Right atrium auricular region (tissue), 2 donors: ENCODE measurements at places on chromosomes 11 and 22. TPM values are rescaled to one million over a fixed set of nuclear protein-coding genes. Genes with fewer than 3 reads are reported as not detected.

DNA sequence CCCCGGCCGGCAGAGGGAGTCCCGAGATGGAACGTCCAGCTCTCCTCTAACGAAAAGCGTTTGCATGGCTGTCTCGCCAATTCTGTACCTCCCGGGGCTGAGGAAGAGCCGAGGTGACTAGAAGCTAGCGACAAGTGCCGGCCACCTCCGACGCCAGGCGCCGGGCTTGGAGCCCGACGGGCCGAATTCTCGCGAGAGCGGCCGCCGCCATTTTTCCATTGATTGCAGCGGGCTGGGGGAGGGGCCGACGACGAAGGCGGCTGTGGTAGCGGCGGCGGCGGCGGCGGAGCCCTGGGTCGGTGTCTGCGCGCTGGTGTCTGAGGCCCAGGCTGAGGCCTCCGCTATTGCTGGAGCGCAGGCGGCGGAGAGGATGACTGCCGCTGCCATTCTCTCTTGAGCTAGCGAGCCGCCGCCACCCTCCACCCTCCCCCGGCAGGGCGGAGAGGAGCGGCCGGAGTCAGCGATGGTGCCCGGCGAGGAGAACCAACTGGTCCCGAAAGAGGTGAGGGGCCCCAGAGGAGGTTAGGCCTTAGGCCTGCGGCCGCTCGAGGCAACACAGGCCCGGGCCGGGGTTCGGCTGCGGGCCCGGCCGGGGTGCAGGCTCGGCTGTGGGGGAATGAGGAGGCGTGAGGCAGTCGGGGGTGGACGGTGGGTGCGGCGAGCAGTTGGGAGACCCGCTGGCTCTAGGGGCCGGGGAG lies at the start of gene USP47:
TSS of gene USP47 (plus strand) at position 250 of the 698 bp plus-strand sequence. CDS start at position 464, 214 bp downstream.
- H3K27ac ChIP-seq, result peak within 1 kb of the TSS; percentile 99
- no peaks in the 10 kb centered on the region for H3K36me3 ChIP-seq
- H3K4me3 ChIP-seq, result peak within 1 kb of the TSS; percentile 73

- DNase-seq, result peak; percentile 92
- no peaks in the 10 kb centered on the region for H3K36me3 ChIP-seq
- peaks cover 17% of the 10 kb centered on the region for H3K4me1 ChIP-seq
- H3K27ac ChIP-seq, result peak overlapping the region; percentile 80
- H3K27me3 ChIP-seq, result no peaks in the 10 kb centered on the region
- no peak overlapping the region for H3K4me3 ChIP-seq
Measured at GRCh38 chr22:27105142-27106025, 448.0 kb downstream of the MIAT start.

- H3K4me3 ChIP-seq, result no peak overlapping the region
- H3K27ac ChIP-seq, result no peak overlapping the region
- no peaks in the 10 kb centered on the region for H3K36me3 ChIP-seq
Measured at GRCh38 chr22:44760476-44760875, 8.1 kb downstream of the ARHGAP8 start.

DNA sequence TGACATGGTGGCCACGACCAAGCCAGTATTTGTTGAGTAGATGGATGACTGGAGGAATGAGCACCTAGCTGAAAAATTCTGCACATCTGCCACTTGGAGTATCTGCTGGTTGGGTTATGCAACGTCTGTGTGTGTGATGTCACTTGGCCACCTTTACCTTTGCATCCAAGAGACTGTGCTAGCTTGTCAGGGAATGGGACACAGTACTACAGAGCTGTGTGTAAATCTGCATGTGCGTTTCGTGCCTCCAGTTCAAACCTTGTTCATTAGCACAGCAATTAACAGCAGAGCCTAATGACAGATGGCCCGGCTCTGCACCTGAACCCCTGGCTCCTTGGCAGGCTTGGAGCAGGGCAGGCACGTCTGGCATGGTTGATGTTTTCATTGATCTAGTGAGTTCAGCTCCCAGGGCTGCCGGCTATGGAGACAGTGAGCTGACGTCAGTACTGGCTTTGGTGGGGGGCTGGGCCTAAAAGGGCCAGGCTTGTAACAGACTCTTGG lies 188.4 kb upstream of the NAV2 start:
- peaks cover 9% of the 10 kb centered on the region for H3K4me1 ChIP-seq
- H3K27ac ChIP-seq, result no peak overlapping the region
- no peak for DNase-seq
- no peaks in the 10 kb centered on the region for H3K36me3 ChIP-seq

DNA sequence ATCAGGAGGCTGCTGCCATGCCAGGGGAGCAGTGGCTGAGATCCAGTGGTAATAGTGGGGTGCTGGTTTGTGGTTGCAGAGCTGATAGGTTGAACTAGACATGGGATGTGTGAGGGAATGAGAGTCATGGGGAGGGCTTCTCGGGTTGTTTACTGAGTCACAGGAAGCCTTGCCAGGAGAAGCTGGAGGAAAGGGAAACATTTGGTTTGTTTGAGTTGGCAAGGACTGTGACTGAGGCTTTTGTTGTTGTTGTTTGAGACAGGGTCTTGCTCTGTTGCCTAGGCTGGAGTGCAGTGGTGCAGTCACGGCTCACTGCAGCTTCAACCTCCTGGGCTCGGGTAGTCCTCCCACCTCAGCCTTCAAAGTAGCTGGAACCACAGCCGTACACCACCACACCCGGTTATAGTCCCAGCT lies 49.3 kb downstream of the CABIN1 start:
- H3K36me3 ChIP-seq, result peaks cover 82% of the 10 kb centered on the region
- H3K4me3 ChIP-seq, result no peak overlapping the region
- DNase-seq, result peak; percentile 69

DNA sequence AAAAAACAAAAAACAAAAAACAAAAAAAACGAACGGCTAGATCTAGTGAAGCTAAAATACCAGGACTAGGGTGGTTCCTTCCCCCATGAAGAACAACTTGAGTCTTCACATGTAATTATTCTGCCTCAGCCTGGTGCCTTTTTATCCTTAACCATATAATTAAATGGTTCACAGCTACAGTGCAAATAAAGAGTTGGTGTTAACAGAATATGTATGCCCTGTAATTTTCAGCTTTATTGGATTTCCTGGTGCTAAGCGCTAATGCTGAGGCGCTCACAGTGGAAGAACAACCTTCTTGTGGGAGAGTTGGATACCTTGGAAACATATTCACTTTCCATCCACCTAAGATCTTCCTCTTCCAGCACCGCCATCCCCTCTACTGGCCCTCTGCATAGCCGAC lies 158.5 kb upstream of the SORL1-AS1 start:
- no peaks in the 10 kb centered on the region for H3K4me1 ChIP-seq
- DNase-seq, result no peak
- no peak overlapping the region for H3K4me3 ChIP-seq
- no peak overlapping the region for H3K27ac ChIP-seq
- H3K27me3 ChIP-seq, result no peaks in the 10 kb centered on the region
- no peaks in the 10 kb centered on the region for H3K36me3 ChIP-seq

DNA sequence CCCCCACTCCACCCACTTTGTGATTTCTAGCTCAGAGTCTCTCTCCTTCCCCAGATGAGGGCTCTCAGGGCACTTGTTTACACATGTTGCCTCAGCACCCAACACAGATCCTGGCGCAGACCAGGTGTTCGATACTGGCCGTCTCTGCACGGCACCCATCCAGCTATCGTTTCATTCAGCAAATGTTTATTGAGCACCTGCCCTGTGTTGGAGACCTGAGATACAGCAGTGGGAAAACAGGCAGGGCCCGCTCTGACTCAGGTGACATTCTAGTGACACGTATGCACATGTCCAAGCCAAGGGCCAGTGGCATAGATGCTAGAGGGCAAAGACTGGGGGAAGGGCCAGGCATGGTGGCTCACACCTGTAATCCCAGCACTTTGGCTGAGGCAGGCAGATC lies 71.9 kb downstream of the NFAM1 start:
- no peaks in the 10 kb centered on the region for H3K27me3 ChIP-seq
- H3K36me3 ChIP-seq, result no peaks in the 10 kb centered on the region
- DNase-seq, result no peak
- no peak overlapping the region for H3K4me3 ChIP-seq

- no peaks in the 10 kb centered on the region for H3K36me3 ChIP-seq
- no peak for DNase-seq
- H3K4me3 ChIP-seq, result no peak overlapping the region
- H3K27ac ChIP-seq, result peak overlapping the region; percentile 67
- H3K4me1 ChIP-seq, result peaks cover 25% of the 10 kb centered on the region
Measured at GRCh38 chr22:35995348-35995747, 33.3 kb downstream of the RBFOX2 start.

DNA sequence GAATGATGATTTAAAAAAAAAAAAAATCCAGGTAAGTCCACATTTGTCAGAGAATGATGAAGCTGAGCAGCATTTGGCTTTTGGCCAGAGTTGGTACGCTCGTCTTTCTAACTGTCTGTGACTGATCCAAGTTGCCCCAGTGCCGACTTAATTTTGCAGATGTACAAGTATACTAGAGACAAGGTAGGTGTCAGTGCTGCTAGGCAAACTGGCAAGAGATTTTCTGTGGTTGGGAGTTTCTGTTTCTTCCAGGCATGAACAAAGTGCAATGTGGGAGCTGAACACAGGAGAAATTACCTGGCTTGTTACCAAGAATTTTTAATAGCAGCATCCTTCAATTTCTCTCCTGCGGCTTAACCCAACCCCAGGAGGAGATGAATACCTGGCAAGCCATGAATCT lies 307.7 kb downstream of the BUD13 start:
- no peak overlapping the region for H3K27ac ChIP-seq
- no peak for DNase-seq
- no peaks in the 10 kb centered on the region for H3K4me1 ChIP-seq
- no peaks in the 10 kb centered on the region for H3K36me3 ChIP-seq
- no peak overlapping the region for H3K4me3 ChIP-seq
- H3K27me3 ChIP-seq, result no peaks in the 10 kb centered on the region

DNA sequence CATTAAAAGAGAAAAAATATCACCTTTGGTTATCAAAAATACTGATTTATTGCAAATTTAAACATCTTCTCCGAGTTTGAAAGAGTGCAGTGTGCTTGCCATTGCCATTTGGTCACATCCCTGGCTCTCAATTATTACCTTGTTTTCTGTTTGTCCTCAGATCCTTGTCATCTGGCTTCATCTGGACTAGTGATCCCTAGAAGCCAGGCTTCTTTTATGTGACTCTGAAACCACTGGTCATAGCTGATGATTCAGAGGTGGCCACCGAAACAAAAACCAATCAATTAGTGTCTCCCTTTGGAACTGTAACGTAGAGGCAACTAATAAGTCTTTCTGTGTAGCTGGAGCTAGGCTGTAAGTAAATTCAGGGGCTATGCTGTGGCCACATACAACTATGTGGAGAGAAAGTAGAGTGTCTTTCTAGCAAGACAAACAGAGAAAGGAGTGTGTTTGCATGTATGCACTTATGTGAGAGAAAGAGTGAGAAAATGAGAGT lies 237.9 kb downstream of the LUZP2 start:
- no peak overlapping the region for H3K27ac ChIP-seq
- no peaks in the 10 kb centered on the region for H3K36me3 ChIP-seq
- DNase-seq, result no peak
- no peaks in the 10 kb centered on the region for H3K4me1 ChIP-seq

- peaks cover 8% of the 10 kb centered on the region for H3K36me3 ChIP-seq
- H3K4me1 ChIP-seq, result peaks cover 41% of the 10 kb centered on the region
- no peaks in the 10 kb centered on the region for H3K27me3 ChIP-seq
Measured at GRCh38 chr22:20983081-20983771, 1.1 kb downstream of the LZTR1 start.

DNA sequence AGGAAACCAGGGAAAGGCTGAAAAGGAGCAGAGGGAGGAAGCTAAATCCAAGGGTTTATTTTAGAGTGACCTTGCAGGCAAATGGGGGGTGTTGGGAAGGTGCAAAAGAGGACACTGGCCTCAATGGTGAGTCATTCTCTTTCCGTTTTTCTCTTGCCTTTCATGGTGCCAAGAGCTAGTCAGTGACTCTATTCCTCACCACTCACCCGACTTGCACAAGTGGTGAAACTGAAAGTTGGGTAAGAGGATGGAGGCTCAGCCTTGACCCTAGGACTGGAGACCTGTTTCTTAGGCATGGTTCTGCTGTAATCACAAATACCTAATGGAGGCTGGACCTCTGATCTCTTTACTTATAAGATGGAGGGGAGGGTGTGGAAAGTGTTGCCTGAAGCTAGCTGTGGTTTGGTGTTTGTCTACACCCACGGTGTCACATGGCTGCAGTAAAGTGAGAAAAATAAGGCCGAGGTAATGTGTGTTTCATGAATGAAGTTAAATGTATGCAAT lies 67.3 kb upstream of the CREB3L1 start:
- no peak for DNase-seq
- no peaks in the 10 kb centered on the region for H3K4me1 ChIP-seq
- H3K36me3 ChIP-seq, result no peaks in the 10 kb centered on the region
- H3K4me3 ChIP-seq, result no peak overlapping the region
- no peaks in the 10 kb centered on the region for H3K27me3 ChIP-seq

DNA sequence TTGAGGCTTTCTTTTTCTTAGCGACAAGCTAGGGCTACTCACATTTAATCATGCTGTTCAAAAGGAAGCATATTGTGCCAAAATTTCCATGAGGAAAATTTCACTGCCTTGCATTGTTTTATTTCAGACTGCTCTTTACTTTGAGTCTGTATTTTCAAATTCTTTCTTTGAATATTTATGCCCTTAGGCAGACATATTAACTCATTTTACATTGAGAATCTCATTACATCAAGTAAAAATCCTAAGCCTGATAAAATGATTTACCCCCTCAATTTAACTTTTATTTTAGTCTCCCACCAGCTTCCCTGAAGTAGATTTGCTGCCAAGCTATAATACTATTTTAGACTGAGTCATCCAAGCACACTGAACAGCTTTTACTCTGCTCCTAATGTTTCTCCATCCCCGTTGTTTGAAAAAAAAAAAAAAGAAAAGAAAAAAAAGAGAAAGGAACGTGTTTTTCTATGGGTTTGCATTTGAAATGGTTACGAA lies 189.3 kb upstream of the MTMR2 start:
- H3K4me1 ChIP-seq, result peaks cover 10% of the 10 kb centered on the region
- H3K36me3 ChIP-seq, result no peaks in the 10 kb centered on the region
- no peak overlapping the region for H3K4me3 ChIP-seq

DNA sequence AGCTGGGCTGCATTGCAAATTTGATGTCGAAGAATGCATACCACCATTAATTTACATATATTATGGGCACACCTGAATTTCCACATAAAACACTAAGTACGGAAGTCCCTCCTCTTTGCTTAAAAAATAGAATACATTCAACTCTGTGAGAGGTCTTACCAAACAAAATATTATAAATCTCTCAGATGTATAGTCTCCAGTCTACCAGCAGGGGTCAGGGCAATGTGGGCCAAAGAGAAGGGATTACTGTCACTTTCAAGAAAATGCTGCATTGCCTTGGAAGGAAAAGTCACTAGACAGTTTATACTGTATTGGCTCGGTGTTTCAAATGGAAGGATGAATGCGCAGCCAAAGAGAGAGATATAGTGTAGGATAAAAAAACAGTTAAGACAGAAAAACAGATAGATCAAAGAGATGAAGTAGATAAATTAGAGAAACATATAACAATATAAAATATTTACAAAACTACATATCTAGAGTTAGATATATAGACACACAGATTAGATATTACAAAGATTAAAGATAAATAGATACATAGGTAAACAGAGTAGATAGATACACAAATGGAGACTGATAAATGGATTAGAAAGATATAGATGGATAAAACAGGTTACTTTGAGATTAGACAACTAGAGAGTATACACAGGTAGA lies 20.9 kb downstream of the SERGEF start:
- no peak for DNase-seq
- H3K27me3 ChIP-seq, result no peaks in the 10 kb centered on the region
- no peak overlapping the region for H3K4me3 ChIP-seq
- H3K36me3 ChIP-seq, result peaks cover 7% of the 10 kb centered on the region

GRCh38 chr11:69553416-69554357 lies 72.2 kb downstream of the LINC01488 start:
- DNase-seq, result no peak
- H3K27me3 ChIP-seq, result no peaks in the 10 kb centered on the region
- no peak overlapping the region for H3K4me3 ChIP-seq
- no peaks in the 10 kb centered on the region for H3K4me1 ChIP-seq

CASP1 gene
- total RNA-seq, result 6.1 TPM

RFPL3 gene
- not detected for total RNA-seq

CEP164 gene
- 7.6 TPM for total RNA-seq

RIC3 gene
- 8.5 TPM for total RNA-seq

TSPAN32 gene
- total RNA-seq, result 15.2 TPM

LINC01488 gene
- total RNA-seq, result not detected

AIFM3 gene
- total RNA-seq, result 0.75 TPM

F2 gene
- total RNA-seq, result not detected

PLAAT3 gene
- total RNA-seq, result 111 TPM

SMIM38 gene
- not detected for total RNA-seq
